Fibroblast of pulmonary artery (primary cell): ENCODE measurements at places on chromosomes 6 and 20.

- peak; percentile 28 for DNase-seq
Observed at GRCh38 chr20:38434301-38434741, 807 bp downstream of the SNHG17 start.

DNA sequence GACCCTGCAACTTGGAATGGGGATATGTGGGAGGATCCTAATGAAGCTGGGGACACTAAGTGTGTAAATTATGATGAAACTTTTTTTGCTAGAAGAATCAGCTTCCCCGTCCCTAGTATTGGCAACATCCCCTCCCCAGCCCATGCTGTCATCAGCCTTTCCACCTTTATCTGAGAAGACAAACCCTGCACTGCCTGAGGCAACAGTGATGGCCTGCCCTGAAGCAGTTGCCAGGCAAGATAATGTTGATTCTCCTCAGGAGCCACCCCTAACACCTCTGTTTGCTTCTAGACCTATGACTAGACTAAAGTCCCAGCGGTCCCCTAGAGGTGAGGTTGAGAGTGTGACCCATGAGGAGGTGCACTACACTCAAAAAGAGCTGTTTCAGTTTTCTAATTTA lies 27.1 kb downstream of the MICA start:
- no peak for DNase-seq

- DNase-seq, result no peak
Observed at GRCh38 chr20:52426856-52427255, 235.3 kb upstream of the ZFP64 start.

- no peak for DNase-seq
Observed at GRCh38 chr6:26122005-26122388, 34.8 kb downstream of the HFE start.

DNA sequence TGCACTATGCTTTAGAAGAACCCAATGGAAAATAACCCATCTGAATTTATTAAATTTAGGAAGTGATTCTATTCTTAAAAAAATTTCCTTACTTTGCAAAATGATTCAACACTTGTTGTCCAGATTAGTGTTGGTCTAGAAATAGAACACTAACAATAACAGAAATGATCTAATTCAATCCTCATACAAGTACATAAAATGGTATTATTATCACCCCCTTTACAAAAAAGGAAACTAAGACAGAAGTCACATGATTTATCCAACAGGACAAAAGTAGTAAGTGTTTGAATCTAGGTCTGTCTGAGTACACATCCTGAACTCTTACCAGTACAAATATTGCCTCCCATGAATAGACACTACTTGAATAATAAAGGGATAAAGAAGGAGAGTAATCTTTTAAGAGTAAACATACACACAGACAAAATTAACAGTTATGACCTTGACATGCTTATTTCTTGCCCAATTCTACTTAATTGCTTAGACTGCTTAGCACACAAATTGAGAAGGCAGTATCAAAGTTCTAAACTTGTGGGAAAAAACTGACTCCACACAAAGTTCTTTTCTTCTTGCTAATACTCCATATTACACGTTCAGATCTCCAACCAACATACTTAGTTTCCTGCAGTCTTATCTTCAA lies 195.4 kb upstream of the RUNX2 start:
- no peak for DNase-seq

GRCh38 chr6:12419631-12420272 lies 129.6 kb downstream of the EDN1 start:
- DNase-seq, result no peak

- DNase-seq, result no peak
Observed at GRCh38 chr20:60052322-60052721, 94.1 kb downstream of the CDH26 start.

- DNase-seq, result no peak
Observed at GRCh38 chr6:1496836-1497760, 107.7 kb downstream of the FOXF2 start.

- no peak for DNase-seq
Observed at GRCh38 chr20:59783641-59784010, 149.8 kb downstream of the SYCP2 start.

DNA sequence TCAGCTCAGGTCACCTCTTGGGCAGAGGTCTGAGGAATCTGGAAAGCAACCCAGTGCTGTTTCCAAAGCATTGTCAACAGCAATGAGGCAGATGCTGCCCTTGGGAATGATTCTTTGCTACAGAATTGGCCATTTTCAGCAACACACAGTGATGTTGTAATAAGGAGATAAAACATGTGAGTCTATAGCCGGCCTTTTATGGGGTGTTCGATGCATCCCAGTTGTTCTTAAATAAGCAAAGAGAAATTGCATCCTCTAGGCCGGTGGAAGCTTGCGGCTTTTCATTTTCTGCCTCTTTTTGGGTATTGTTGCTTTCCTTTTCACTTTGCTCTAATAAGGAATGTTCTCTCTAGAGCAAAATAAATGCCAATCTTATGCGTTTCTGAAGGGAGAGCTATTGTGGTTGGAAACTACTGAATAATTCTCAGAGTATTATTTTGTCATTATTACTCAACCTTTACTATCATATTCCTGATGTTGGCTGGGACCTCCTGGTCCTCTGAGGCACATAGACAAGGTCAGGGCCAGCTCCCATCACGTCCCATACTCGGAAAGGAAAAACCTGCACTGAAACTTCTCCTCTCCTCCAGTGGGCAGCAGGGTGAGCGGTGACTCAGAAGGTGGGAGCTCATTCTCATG lies 214.2 kb downstream of the CDH26 start:
- no peak for DNase-seq

GRCh38 chr6:14762077-14762476 lies 483.8 kb upstream of the JARID2 start:
- no peak for DNase-seq

- no peak for DNase-seq
Observed at GRCh38 chr6:1515280-1515679, 94.4 kb upstream of the FOXC1 start.

GRCh38 chr6:101597693-101598092 lies 204.2 kb downstream of the GRIK2 start:
- DNase-seq, result peak; percentile 70

DNA sequence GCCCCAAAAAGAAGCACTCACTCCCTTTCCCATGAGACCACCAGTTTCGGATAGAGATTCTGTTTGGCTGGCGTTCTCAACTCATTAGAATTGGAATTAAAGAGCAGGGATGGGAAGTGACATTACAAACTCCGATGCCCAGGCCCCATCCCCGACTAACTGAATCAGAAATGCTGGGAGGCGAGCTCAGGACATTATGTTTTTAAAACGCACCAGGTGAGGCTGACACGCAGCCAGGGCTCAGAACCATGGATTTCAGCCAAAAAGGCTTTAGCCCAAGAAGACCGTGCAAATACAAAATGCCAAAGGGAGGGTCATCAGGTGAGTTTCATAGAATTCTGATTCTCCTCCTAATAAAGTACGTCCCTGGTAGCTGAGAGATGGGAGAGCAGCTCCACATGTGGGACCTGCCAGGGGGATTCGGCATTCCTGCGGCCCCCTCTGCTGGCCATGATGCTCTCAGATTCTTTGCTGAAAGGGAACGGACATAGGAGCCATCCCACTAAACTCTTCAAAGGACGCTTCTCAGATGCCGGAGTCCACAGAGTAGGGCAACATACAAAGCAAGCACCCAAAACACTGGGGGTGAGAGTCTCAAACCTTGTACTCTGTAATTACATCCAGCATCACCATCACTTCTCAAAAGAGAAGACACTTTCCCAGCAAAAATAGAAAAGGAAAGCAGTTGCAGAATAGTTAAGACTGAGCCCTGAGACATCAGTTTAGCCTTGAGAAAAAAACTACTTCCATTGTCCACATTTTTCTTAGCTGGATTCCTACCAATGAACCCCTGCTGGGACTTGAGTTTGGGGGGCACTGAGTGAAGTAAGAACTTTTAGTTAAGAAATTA lies 205.2 kb downstream of the BMP7 start:
- DNase-seq, result peak; percentile 3

DNA sequence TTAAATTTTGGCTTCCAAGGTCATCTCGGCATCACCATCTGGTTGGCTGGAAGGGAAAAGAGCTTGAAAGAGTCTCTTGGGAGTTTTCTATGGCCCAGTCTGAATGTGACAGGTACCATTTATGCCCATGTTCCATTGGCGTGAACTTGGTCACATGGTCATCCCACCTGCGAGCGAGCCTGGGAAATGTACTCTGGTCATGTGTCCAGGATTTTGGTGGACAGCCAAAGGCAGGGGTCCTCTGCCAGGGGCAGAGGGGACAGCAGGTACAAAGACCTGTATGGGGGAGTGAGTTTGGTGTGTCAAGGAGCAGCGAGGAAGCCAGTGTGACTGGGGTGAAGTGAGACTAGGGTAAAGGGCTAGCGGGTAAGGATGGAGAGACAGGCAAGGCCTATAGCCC lies 112.6 kb downstream of the CDC5L start:
- no peak for DNase-seq

DNA sequence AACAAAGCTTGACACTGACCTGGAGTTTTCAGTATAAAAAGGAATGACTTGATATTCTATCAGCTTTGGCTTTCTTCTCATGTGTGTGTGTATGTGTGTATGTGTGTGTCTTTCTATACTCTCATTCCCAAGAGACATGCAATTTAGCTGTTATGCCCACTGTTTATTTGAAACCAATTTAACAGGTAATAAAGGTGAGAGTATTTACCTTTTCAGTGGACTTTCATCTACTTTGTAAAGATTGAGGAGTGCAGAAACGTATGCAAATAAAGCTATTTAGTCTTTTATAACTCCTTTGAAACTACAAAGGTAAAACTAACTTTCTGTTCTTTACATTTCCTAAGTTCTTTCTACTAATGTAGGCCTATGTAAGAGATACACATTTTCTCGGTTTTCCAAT lies 103.5 kb upstream of the HS3ST5 start:
- DNase-seq, result no peak

- DNase-seq, result peak; percentile 52
Observed at GRCh38 chr6:30071081-30071818, 4.3 kb downstream of the PPP1R11 start.

- no peak for DNase-seq
Observed at GRCh38 chr6:131724114-131724513, 13.3 kb upstream of the CTAGE9 start.

GRCh38 chr6:85465762-85466161 lies 15.9 kb downstream of the NT5E start:
- DNase-seq, result no peak

- no peak for DNase-seq
Observed at GRCh38 chr20:53384392-53384791, 209.2 kb downstream of the ZNF217 start.

DNA sequence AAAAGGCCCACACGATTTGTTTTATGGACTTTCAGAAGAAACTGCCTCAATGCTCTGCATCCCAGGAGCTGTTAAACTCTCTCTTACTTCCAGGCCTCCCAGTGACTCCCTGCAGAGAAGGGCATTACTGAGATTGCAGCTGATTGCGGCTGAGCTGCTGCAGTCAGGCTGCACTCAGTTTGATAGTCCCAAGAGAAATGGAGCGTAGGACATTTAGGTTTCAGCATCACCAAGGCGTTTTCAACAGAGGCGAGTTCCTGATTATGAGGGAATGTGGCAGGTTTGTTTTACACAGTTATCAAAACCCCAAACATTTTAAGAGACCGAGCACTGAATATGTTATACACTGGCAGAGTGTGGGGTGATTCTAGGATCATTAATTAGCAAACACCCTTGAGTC lies 145.6 kb downstream of the TBX18 start:
- DNase-seq, result peak; percentile 52

- no peak for DNase-seq
Observed at GRCh38 chr20:9744551-9744950, 94.3 kb downstream of the PAK5 start.

DNA sequence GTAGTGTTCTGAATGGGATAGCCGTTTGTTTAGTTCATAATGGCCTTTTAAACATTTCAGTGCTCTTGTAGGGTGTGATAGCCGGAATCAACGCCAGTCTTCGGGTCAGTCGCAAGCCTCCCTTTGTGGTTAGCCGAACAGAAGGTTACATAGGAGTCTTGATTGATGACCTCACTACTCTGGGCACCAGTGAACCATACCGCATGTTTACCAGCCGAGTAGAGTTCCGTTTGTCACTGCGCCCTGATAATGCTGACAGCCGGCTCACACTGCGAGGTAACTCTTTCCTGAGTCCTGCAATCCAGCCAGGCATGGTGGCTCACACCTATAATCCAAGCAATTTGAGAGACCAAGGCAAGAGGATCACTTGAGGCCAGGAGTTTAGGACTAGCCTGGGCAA lies 20.4 kb downstream of the MTO1 start:
- DNase-seq, result no peak

GRCh38 chr6:146290589-146290901 lies 253.1 kb upstream of the RAB32 start:
- DNase-seq, result no peak

DNA sequence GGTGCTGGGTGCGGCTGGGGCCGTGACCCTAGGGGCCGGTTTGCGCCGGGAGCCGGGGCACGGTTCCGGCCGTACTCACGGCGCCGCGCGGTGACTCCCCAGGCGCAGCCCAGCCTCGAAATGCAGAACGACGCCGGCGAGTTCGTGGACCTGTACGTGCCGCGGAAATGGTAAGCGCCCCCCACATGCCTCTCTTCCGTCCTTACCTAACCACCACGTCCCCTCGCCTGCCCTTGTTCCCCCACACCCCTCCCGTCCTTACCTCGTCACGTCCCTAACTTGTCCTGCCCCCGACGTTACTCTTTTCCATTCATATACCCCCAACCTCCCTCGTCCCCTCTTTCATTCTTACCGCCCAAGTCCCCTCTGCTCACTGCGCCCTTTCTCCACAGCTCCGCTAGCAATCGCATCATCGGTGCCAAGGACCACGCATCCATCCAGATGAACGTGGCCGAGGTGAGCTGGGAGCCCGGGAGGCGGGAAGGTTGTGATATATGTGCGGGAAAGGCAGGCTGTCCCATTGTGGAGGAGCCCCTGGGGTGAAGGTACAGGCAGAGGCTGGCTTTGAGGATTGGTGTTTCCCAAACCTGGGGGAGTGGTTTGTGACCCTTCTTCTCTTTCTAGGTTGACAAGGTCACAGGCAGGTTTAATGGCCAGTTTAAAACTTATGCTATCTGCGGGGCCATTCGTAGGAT lies 463 bp downstream of the RPS21 start:
- DNase-seq, result no peak

- DNase-seq, result no peak
Observed at GRCh38 chr20:9613871-9614270, 99.5 kb downstream of the LAMP5 start.

DNA sequence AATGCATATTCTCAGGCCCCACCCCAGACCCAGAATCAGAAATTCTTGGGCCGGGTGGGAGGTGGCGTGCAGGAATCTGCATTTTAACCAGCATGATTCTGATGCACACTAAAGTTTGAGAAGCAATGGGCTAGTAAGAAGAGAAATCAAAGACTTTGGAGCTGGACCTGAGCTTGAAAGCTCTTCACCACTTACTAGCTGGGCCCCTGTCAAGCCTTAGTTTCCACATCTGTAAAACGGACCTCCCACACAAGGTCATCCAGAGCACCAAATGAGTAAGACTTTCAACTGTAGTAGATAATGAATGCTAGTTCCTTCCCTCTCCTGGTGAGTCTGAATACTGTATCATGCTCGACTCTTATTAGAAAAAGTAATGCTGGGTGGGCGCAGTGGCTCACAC lies 87.0 kb downstream of the TBC1D7 start:
- DNase-seq, result no peak

GRCh38 chr20:62588458-62589149 lies 53.7 kb upstream of the SLCO4A1 start:
- DNase-seq, result no peak
